ENCODE measurements at places on chromosomes 7 and 10. TPM values are rescaled to one million over a fixed set of nuclear protein-coding genes. Genes with fewer than 3 reads are reported as not detected.

The LLCFC1 gene
- total RNA-seq = not detected

- H3K27me3 ChIP-seq = no peaks in the 10 kb centered on the region
- peaks cover 5% of the 10 kb centered on the region for H3K36me3 ChIP-seq
- H3K4me1 ChIP-seq = peaks cover 26% of the 10 kb centered on the region
- no peak overlapping the region for H3K4me3 ChIP-seq
These were observed 5.2 kb downstream of the PSMG3 start for GRCh38 chr7:1564603-1565022.

DNA sequence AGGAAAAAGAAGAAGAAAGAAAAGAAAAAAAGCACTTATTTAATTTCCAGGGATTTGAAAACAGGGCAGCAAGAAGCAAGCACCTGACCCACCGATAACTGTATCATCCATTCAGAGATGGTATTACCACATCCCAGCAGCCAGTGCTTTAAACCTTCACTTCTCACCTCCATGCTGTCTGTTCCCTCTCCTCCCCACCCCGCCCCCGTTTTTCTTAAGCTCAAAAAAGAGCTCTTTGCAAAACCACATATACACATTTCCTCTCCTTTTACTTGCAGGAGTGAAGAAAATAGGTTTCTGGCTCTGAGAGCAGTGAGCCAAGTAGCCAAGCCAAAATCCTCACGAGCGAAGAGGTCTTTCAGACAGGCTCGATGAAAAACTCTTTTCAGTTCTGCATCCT is 2.2 kb downstream of the STOX1 start:
- no peaks in the 10 kb centered on the region for H3K4me1 ChIP-seq
- H3K27ac ChIP-seq = no peak overlapping the region
- DNase-seq = no peak
- no peaks in the 10 kb centered on the region for H3K36me3 ChIP-seq
- H3K27me3 ChIP-seq = no peaks in the 10 kb centered on the region

The PGAM2 gene
- not detected for total RNA-seq

DNA sequence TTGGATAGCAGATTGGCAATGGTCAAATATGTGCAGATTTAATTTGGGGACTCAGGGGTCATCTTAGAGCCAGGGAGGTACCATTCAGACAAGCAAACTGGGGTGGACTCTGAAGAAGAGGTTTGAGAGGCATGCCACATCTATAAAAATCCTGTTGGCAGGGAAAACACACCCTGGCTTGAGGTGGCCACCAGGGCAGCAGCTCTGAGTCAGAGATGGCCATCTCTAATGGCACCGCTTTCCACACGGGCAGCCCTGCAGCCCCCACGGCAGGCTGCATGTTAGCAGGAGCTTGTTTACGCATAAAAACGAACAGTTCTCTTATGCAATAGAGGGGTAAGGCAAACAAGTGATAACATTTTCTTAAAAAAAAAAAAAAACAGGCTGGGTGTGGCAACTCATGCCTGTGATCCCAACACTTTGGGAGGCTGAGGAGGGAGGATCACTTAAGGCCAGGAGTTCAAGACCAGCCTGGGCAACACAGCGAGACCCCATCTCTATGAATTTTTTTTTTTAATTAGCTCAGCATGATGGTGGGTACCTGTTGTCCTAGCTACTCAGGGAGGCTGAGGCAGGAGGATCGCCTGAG is 14.9 kb downstream of the DLG5 start:
- H3K4me3 ChIP-seq = no peak overlapping the region
- no peaks in the 10 kb centered on the region for H3K36me3 ChIP-seq
- no peaks in the 10 kb centered on the region for H3K27me3 ChIP-seq
- DNase-seq = no peak
- H3K27ac ChIP-seq = no peak overlapping the region

GRCh38 chr7:99623091-99623693 is 6.4 kb downstream of the ZSCAN25 start:
- no peaks in the 10 kb centered on the region for H3K4me1 ChIP-seq
- no peak overlapping the region for H3K27ac ChIP-seq
- H3K36me3 ChIP-seq = peaks cover 89% of the 10 kb centered on the region
- H3K4me3 ChIP-seq = no peak overlapping the region
- no peak for DNase-seq
- H3K27me3 ChIP-seq = no peaks in the 10 kb centered on the region

DNA sequence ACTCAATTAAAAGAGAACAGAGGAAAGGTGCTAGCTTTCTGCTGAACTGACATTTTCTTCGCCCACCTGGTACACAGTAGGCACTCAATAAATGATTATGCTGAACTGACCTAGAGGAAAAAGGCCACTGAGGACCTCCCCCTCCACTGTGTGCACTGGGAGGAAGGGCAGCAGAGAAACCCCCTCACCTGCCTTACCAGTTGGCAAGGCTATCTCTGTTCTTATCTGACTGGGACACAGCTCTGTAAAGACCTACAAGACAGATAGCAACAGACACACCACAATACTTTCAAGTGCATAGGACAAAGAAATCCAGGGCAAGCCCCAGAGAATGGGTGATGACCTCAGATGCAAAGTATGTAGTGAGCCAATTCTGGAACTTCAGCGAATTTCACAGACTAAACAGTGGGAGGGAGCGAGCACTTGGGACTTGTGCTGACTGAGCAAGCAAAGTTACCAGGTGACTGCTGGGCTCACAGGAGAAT is 30.4 kb downstream of the PDLIM1 start:
- no peaks in the 10 kb centered on the region for H3K27me3 ChIP-seq
- H3K4me1 ChIP-seq = no peaks in the 10 kb centered on the region
- no peak overlapping the region for H3K27ac ChIP-seq
- H3K36me3 ChIP-seq = no peaks in the 10 kb centered on the region
- DNase-seq = peak; percentile 26
- H3K4me3 ChIP-seq = no peak overlapping the region

GRCh38 chr7:98251231-98251600 is 816 bp downstream of the TECPR1 start:
- H3K36me3 ChIP-seq = no peaks in the 10 kb centered on the region
- DNase-seq = no peak
- H3K27ac ChIP-seq = no peak overlapping the region
- peaks cover 4% of the 10 kb centered on the region for H3K4me1 ChIP-seq
- no peaks in the 10 kb centered on the region for H3K27me3 ChIP-seq
- H3K4me3 ChIP-seq = peak overlapping the region; percentile 90

The DPYSL4 gene
- total RNA-seq = 18.2 TPM

DNA sequence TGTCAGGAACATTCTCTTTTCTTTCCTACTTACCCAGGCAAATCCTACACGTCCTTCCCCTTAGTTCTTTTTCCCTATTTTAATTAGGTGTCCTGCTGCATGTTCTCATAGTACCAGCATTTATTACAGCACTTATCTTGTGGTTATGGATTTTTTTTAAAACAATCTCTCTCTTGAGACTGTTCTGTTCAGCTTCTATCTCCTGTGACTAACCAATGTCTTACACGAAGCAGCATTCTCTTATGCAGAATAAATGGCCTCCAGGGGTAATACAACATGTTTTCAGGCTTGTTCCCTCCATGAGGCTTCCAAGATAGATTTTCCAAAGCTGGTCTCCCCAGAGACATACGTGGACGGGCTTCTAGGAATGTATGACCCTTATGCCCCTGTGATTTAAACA is 1096.1 kb upstream of the CELF2 start:
- H3K27me3 ChIP-seq = no peaks in the 10 kb centered on the region
- no peaks in the 10 kb centered on the region for H3K4me1 ChIP-seq
- no peak overlapping the region for H3K27ac ChIP-seq

- no peak for DNase-seq
- H3K36me3 ChIP-seq = no peaks in the 10 kb centered on the region
- H3K27me3 ChIP-seq = no peaks in the 10 kb centered on the region
- H3K4me1 ChIP-seq = peaks cover 24% of the 10 kb centered on the region
- no peak overlapping the region for H3K4me3 ChIP-seq
These were observed 6.3 kb downstream of the C10orf67 start for GRCh38 chr10:23338155-23338828.

- no peak overlapping the region for H3K27ac ChIP-seq
- no peaks in the 10 kb centered on the region for H3K4me1 ChIP-seq
- no peak for DNase-seq
- no peaks in the 10 kb centered on the region for H3K36me3 ChIP-seq
- H3K27me3 ChIP-seq = no peaks in the 10 kb centered on the region
- no peak overlapping the region for H3K4me3 ChIP-seq
These were observed 134.9 kb downstream of the SFMBT2 start for GRCh38 chr10:7275761-7276440.

GRCh38 chr10:3757638-3758490 is 27.1 kb downstream of the KLF6 start:
- H3K4me1 ChIP-seq = no peaks in the 10 kb centered on the region
- no peak overlapping the region for H3K27ac ChIP-seq
- H3K36me3 ChIP-seq = no peaks in the 10 kb centered on the region
- DNase-seq = no peak
- no peaks in the 10 kb centered on the region for H3K27me3 ChIP-seq

- H3K36me3 ChIP-seq = no peaks in the 10 kb centered on the region
- no peak for DNase-seq
These were observed 78.6 kb upstream of the SAMD8 start for GRCh38 chr10:75032813-75033212.

DNA sequence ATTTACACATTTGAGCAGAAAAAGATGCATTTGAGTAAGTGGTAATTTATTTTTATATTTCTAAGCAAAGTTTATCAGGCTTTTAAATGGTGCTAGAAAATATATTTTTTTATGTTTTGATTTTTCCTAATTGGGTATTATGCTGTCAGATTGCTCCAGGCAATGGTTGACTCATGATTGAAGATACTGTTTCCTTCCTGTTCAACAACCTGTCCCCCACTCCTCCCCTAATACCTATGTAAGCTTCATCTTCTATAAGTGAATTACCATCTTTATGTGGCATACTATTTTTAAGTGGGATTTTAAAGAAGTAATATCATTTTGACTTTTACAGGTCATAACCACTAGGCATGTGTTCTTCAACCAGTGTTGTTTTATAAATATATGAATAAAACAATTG is 21.4 kb downstream of the TSPAN13 start:
- H3K4me1 ChIP-seq = peaks cover 44% of the 10 kb centered on the region
- no peaks in the 10 kb centered on the region for H3K36me3 ChIP-seq
- no peak overlapping the region for H3K4me3 ChIP-seq
- no peak overlapping the region for H3K27ac ChIP-seq

- H3K36me3 ChIP-seq = no peaks in the 10 kb centered on the region
- H3K4me1 ChIP-seq = peaks cover 6% of the 10 kb centered on the region
- H3K27me3 ChIP-seq = no peaks in the 10 kb centered on the region
These were observed 25.1 kb downstream of the NRCAM start for GRCh38 chr7:108431099-108431498.

- H3K4me1 ChIP-seq = no peaks in the 10 kb centered on the region
- no peaks in the 10 kb centered on the region for H3K27me3 ChIP-seq
- no peaks in the 10 kb centered on the region for H3K36me3 ChIP-seq
- DNase-seq = no peak
- no peak overlapping the region for H3K27ac ChIP-seq
- no peak overlapping the region for H3K4me3 ChIP-seq
These were observed 166.5 kb downstream of the TMEM26 start for GRCh38 chr10:61286686-61287085.

The HMX3 gene
- total RNA-seq = 0.26 TPM

DNA sequence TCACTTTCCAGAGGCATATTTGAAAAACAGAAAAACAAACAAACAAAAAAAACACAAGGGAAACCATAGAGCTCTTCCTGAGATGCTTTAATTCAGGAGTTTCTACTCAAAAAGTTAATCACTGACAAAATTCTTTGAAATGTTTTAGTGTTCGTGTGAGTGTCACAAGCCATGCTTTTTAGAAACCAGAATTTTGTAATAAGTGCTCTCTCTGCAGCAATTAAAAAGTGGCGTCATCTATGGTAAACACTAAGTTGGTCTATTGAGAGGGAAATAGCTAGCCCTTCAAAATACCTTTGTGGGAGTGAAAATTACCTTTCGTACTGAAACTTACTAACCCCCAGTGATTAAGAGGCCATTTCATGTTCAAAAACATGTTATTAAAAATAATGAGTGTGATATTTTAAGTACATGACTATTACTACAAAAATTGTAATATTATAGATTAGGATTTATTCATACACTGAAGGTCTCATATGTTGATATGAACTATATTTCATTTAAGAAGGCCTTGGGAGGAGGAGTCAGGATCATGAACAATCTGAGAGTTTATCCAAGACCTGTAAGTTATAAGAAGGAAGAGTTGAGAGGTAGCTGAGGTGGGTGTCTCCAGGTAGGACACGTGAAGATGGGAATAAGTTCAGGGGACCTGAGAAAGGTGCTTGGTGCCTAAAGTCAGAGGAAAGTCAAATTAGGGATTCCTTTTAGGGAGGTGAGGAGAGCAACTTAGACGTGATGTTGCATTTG is 94.6 kb downstream of the PPP1R9A start:
- no peaks in the 10 kb centered on the region for H3K27me3 ChIP-seq
- no peak overlapping the region for H3K4me3 ChIP-seq
- no peaks in the 10 kb centered on the region for H3K36me3 ChIP-seq
- no peak overlapping the region for H3K27ac ChIP-seq

GRCh38 chr7:40659231-40659630 is 524.4 kb downstream of the SUGCT start:
- no peaks in the 10 kb centered on the region for H3K36me3 ChIP-seq
- H3K27ac ChIP-seq = no peak overlapping the region
- no peaks in the 10 kb centered on the region for H3K4me1 ChIP-seq
- H3K27me3 ChIP-seq = no peaks in the 10 kb centered on the region

The ZNF727 gene
- not detected for total RNA-seq

DNA sequence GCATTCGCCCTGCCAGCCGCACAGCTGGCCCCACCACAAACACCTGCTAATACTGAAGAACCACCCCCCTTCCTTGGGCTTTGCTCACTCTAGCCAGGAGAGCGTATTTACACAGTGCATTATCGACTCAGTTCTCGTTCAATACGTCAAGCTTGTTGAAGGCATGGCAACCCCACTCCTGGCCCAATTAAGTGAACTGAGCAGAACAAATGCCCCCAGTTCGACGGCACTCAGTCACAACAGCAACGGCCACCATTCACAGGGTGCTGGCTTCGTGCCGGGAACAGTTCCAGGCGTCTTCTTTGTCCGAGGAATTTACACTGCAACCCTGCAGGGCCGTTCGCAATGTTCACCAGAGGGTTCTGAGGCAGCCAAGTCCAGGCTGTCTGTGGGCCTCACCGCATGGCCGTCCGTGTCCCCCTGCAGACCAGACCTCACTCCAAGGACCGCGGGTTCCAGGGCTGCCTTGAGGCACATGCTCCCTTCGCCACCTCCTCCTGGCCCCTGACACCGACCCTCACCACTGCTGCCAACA is 175.3 kb downstream of the DIP2C start:
- H3K4me1 ChIP-seq = peaks cover 5% of the 10 kb centered on the region
- DNase-seq = no peak
- no peaks in the 10 kb centered on the region for H3K27me3 ChIP-seq
- H3K27ac ChIP-seq = no peak overlapping the region
- no peak overlapping the region for H3K4me3 ChIP-seq

The SLC26A5 gene
- not detected for total RNA-seq

The HOXA1 gene
- not detected for total RNA-seq

GRCh38 chr10:36188080-36188453 is 546.0 kb upstream of the FZD8 start:
- peak overlapping the region; percentile 49 for H3K27ac ChIP-seq
- H3K4me1 ChIP-seq = peaks cover 17% of the 10 kb centered on the region
- H3K27me3 ChIP-seq = no peaks in the 10 kb centered on the region
- no peaks in the 10 kb centered on the region for H3K36me3 ChIP-seq

The SLC13A1 gene
- total RNA-seq = not detected

All from A673 (cell line).